ENCODE measurements at places on chromosomes 16 and 17.

GRCh38 chr17:8994319-8994718, 27.0 kb upstream of the NTN1 start:
- DNase-seq, result peak; percentile 92

- DNase-seq, result peak; percentile 71
Measured at GRCh38 chr16:30786936-30787612, at the start of gene ZNF629. TSS of gene ZNF629 (minus strand) at chr16:30787205. CDS start at chr16:30784482, 2,723 bp downstream.

DNA sequence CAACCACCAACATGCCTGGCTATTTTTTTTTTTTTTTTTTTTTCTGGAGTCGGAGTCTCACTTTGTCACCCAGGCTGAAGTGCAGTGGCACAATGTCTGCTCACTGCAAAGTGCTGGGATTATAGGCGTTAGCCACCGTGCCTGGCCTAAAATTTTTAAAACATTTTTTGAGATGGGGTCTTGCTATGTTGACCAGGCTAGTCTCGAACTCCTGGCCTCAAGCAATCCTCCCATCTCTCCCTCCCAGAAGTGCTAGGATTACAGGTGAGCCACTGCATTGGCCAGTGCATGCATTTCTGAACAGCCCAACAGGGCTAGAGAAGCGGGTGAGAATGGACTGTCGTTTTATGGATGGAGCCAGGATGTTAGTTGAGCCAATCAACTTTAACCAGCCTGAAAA, 72.4 kb downstream of the ERCC4 start:
- DNase-seq, result no peak

DNA sequence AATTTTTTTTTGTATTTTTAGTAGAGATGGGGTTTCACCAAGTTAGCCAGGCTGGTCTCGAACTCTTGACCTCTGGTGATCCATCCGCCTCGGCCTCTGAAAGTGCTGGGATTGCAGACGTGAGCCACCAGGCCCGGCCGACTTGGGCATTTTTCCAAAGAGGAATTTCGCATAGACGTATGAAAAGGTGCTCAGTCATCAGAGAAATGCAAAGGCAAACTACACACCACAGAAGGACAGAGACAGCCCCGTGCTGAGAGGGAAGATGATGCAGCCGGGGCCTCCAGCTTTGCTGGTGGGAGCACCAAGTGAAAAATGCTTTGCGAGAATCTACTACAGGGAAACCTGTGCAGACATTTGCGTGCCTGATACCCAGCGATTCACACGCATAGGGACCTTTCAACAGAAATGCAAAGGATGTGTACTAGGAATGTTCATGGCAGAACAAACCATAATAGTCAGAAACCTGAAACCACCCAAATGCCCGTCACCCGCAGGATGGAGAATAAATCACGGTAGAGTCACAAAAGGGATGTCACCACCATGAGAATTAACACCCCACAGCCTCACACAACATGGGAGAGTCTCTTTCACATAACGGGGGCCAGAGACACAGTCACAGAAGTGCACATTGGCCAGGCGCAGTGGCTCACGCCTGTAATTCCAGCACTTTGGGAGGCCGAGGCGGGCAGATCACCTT, 5.2 kb downstream of the RAB40B start:
- DNase-seq, result no peak

DNA sequence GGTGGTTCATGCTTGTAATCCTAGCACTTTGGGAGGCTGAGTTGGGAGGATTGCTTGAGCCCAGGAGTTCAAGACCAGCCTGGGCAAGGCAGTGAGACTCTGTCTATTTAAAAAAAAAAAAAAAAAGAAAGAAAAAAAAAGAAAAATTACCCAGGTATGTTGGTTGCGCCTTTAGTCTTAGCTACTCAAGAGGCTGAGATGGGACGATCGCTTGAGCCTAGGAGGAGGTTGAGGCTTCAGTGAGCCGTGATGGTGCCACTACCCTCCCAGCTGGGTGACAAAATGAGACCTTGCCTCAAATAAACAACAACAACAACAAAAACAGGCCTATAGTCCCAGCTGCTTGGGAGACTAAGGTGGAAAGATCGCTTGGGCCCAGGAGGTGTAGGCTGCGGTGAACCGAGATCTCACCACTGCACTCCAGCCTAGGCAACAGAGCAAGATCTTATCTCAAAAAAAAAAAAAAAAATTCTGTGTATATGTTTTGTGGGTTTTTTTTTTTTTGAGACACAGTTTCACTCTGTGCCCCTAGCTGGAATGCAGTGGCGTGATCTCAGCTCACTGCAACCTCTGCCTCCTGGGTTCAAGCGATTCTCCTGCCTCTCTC, 12.5 kb upstream of the ANKRD40CL start:
- DNase-seq, result no peak

GRCh38 chr16:78842950-78843349, 743.5 kb downstream of the WWOX start:
- no peak for DNase-seq

- DNase-seq, result no peak
Measured at GRCh38 chr17:1852327-1852726, 22.5 kb downstream of the RPA1 start.

GRCh38 chr16:31181102-31181830, 1.3 kb downstream of the FUS start:
- DNase-seq, result no peak

DNA sequence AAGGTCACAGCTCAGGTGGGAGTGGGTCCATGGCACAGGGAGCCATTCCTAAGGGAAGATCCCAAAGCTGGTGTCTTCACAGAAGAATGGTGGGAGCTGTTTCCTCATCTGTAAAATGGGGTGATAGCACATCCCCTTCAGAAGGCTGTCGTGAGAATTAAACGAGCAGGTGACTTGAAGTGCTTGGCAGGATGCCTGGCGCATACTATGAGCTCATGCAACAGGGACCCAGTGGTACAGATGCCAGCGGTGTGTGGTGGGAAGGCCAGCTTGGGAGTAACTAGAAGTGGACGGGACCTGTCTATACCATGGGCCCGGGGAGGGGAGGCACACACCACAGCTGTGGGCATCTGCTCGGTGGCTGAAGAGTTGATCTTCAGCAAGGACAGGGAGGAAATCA, 189.3 kb upstream of the TNRC6C start:
- no peak for DNase-seq

DNA sequence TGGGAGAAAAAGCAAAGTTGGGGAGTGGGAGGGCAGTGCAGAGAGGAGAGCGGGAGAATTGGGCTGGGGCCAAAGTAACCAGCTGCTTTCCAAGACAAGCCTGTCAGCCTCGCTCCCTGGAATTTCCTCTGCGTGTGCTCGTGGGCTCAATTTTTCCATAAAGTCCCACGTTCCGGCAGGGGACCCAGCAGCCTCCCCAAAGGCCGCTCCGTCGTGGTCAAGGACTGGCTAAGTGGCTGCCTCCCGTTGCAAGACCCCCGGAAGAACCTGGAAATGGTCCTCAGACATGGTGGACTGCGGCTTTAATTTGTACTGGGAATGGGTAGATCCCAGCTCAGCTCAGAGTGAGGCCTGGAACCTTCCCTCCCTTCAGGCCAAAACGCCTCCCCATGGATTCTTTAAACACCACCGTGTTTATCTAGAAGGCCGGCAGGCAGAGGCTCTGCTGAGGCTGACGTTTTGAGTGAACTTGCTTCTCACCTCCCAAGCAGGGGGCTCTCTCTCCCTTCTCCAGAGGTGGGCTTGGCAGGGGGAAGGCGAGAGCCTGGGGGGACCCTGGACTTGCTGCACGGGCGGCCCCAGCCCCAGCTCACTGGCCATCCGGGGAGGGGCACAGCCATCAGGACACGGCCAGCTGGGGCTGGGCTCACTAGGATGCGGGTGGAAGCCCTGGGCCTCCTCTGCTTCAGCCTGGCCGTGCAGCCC, 190.0 kb downstream of the C16orf95 start:
- no peak for DNase-seq

GRCh38 chr17:43822570-43823190, 10.3 kb downstream of the MPP3 start:
- no peak for DNase-seq

Data from H9 (cell line).